ENCODE measurements at places on chromosomes 16 and 17.

DNA sequence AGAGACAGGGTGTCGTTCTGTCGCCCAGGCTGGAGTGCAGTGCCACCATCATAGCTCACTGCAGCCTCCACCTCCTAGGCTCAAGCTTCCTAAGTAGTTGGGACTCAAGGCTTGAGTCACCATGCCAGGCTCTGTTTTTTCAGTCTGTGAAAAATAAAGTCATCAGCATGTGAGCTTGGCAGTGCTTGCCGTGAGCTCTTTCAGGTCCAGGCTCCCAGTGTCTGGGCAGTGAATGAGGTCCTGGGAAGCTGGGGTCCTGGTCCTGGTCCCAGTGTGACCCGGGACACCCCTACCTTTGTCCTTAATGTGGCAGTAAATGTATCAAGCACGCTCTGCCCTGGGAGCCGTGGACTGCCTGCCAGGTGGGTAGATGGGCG lies 22.9 kb upstream of the RPL13 start:
- no peak for DNase-seq

DNA sequence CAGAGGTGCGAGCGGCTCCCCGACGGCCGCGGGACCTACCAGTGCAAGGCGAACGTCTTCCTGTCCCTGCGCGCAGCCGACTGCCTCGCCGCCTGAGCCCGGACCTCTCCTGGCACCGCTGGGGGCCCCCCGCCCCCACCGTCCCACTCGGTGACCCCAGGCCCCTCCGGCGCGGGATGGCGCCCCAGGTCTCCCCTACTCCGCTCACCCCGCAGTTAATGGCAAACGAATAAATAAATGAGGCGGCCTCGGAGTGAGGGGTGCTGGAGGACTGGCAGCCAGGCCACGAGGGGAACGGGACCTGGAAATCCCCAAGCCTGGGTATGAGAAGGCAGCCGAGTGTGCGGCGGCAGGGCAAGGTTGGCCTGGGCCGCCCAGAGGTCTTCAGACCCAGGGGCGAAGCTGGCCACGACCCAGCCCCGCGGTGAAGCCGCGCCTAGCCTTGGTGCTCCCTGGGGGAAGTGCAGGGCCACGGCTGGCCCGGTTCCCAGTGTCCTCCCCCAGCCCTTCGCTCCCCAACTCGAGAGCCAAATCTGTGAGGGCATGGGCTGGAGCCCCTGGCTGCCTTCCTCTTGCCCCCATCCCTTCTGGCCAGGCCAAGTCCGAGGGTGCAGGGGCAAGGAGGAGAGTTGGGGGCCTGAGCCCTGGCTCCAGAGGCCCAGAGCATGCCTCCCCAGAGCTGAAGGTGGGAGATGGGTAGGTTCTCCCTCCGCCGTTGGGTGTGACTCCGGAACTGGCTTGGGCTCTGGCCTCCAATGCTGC lies 796 bp downstream of the NPB start:
- DNase-seq: no peak

- DNase-seq: no peak
Observed at GRCh38 chr16:78727536-78727935, 628.1 kb downstream of the WWOX start.

DNA sequence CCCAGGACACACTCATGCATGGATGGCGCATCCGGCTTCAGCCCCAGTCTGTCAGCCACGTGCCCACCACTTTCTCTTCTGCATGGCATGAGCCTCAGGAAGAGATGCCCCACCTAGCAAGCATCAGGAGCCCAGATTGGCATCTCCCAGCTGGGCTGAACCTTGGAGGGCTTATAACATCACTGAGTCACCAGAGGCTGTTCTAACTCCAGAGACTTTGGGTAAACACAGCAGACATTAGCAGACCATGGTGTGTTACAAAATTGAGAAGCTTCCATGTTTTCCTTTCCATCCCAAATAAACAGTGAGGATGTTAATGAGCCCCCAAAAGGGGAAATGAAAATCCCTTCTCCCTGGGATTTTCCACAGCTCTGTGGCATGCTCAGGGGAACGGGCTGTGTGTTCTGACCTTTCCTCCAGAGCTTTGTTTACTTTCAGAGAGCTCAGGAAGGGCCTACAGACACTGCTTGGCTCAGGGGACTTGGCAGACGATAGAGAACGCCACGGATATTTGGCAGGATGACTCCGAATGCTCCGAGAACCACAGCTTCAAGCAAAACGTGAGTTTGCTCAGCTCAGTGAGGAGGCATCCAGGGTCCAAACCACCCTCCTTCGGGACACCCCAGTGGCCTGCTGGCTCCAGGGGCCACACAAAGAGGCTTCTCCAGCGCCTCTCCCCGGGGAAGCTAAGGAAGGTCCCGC lies 16.5 kb downstream of the GLP2R start:
- no peak for DNase-seq

- DNase-seq: no peak
Observed at GRCh38 chr16:35795361-35796029, 2336.1 kb downstream of the TP53TG3F start.

DNA sequence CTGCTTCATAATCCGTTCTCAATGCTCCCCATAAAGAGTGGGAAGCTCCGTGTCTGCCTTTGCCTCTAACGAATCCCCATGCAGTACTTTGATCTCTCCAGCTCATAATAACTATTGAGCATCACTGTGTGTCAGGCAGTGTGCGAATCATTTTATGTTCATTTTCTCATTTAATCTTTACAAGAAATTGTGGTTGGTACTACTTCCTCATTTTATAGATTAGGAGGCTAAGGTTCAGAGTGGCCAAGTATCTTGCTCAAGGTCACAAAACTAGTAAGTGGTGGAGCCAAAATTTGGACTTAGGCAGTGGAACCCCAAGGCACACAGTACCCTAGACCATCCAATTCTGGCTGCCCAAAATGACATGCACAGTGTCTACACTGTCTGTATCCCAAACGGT lies 44.8 kb downstream of the ABCC12 start:
- DNase-seq: no peak

DNA sequence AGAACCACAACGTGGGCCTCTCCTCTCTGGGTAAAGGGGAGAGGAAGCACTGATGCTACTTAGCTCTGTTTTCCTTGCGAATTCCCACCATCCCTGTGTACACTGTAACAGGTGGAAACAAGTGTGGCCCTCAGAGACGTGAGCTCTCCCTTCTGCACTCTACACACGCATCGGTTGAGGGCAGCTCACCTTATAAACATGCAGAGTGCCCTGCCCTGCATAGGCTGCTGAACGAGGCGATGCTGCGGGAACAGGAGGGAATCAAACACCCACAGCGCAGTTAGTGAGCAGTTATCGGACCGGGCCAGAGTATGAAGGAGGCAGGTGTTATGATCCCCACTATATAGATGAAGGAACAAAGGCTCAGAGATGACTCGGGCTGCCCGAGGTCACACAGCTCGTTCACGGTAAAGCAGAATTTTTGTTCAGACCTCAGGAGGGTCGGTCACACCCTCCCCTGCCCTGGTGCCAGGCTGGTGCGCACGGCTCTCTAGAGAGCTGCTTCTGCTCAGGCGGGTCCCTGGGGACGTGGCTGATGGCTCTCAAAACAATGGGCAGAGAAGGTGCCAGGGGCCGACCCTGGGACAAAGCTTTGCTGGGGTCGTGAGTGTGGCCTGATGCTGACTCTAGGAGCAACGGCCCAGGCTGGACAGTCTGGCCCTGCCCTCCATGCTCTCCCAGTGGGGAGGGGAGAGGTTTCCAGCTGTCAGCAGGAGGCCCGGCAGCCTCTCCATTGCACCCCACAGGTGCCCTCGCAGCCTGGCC lies 68.5 kb downstream of the RPH3AL start:
- no peak for DNase-seq

DNA sequence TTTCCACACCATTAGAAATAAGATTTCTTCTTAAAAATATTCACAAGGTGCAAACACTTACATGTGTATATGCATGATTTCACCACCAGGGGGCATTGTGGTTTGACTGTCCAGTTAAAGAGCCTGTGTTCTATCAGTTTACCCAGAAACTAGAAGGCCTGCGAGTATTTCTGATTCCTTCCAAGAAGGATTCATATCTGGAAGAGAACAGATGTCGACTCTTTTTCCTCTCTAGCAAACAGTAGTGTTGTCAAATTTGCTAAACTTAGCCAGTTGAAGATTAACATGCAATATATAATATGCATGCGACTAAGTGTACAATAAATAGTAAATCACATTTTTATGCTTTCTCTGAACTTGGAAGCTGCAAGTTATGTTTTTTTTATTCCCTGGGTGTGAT lies 404.1 kb downstream of the WWOX start:
- peak; percentile 10 for DNase-seq

DNA sequence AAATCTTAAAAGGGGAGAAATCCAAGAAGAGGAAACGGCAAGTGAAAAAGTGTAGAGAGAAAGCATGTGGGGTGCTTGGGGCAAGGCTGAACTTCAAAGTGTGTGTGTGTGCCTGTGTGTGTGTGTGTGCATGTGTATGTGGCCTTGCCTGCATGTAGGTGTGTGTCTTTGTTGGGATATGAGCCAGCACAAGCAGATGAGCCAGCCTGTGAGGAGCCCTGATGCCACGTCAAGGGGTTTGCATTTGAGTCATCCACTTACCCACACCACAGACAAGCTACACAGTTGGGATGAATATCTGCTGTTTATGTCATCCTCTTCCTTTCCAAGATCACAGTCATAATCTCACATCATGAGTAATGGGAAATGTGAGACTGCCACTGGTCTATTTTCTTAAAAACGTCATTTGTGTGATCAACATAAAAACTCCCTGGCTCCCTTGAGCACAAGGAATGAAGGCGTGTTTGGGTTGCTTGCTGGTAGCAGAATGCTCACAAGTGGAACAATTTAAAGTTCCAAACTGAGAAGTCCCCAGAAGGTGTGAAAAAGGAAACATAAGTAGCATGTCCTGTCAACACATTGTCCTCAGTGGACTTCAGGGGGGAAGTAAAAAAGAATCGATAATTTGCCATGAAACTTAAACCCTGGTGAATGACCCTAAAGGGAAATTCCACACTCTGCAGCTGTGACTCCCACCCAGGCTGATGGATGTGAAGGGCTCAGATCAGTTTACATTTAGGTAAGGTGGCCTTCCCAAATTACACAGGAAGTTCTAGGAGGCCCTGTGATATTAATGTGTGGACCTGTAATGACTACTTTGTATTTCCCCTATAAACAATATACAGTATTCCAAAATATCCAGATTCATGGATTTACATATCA lies 14.7 kb downstream of the KCTD19 start:
- no peak for DNase-seq

DNA sequence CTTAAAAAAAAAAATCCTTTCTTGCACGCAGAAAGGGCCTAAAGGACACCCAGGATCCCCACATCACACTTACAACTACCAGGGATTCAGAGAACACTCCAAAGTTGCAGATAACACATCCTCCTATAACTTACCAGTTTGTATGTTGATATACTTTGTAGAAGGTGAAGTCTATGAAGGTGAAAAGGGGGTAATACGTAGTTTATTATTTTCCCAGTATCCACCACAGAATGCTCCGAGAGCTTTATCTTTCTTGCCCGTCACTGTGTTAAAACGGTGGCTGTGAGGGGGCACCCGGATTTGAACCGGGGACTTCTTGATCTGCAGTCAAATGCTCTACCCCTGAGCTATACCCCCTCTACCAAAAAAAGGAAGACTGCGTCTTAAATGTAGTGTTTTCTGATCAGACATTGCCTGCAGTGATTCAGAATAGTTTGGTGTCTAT lies 7.9 kb upstream of the RPL23 start:
- DNase-seq: no peak

DNA sequence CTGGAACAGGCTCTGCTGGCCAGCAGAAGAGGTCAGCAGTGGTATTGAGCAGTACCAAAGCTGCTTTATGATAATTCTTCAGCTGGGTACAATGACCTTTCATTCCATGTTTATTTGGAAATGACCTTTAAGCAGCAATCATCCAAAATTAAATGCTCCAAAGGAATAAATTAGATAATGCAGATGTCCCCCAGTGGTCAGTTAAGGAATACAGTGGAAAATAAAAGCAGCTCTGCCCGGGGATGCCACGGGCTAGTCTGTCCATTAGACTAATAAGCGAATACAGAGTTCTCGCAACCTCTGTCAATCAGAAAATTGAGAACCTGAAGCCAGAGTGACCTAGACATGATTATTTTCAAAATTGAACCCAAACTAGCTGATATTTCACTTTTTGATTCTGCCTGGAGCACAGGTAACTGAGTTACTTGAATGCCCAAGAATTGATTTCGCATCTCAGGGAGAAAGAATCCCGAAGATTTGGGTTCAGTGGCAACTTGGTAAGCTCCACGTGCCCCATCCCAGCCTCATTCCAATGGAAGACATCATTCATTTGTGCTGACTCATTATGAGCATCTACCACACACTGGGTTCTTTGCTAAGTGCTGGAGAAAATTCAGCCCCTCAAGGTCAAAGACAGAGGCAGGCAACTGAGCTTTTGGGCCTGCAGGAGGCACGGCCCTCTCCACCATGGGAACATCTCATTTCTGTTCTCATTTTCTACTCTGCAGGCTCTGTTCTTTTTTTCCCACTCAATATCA lies 34.4 kb upstream of the SLC39A11 start:
- DNase-seq: no peak

DNA sequence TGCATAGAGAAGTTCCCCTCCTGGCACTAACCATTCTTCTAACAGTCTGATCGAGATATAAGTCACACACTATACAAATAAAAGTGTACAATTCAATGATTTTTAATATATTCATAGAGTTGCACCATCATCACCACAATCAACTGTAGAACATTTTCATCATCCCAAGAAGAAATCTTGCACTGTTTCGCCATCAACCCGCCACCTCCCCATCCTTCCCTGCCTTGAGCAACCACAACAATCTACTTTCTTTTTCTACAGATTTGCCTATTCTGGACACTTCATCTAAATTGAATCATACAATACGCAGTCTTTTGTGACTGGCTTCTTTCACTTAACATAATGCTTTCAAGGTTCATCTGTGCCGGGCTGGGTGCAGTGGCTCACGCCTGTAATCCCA lies 33.0 kb upstream of the GUCY2D start:
- DNase-seq: no peak

DNA sequence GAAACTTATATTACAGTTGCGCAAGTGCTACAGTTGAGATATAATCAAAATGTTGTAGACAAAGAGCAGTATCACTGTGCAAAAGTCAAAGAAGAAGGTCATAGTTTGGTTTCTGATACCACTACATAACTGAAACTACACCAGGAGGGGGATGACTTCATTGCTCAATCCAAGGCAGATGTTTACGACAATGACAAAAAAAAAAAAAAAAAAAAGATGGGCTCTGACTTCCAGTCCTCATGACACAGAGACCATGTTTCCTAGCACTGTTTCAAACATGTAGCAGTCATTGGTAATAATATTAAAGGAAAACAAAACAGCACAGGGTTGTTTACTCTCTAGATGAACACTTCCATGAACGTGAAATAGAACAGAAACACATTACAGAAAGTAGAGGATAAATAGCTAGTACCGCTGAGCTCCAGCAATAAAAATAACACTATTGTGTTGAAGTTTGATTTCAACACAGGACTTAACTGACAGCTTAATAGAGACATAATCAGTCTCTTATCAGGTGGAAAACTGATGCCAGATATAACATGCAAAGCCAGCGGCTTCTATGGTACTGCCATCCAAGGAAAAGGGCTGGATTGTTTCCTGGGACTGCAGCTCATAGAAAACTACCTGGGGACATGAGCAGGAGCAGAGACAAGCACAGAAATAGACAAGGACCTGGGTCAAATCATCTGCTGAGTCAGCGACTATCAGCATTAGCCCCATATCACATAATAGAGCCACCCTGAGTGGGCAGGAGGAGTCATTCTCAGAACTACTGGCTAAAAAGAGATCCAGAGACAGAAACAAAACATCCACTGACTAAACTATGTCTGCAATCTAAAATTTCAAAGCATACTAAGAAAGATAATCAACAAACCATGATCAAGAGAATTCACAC lies 463.6 kb upstream of the SOX9 start:
- DNase-seq: no peak

All from stimulated activated CD8-positive, alpha-beta memory T cell treated with anti-CD3 and anti-CD28 coated beads, Interleukin-15, amount 100 ng/mL, for 1 hour (primary cell).